ENCODE measurements at places on chromosomes 13 and 19.

DNA sequence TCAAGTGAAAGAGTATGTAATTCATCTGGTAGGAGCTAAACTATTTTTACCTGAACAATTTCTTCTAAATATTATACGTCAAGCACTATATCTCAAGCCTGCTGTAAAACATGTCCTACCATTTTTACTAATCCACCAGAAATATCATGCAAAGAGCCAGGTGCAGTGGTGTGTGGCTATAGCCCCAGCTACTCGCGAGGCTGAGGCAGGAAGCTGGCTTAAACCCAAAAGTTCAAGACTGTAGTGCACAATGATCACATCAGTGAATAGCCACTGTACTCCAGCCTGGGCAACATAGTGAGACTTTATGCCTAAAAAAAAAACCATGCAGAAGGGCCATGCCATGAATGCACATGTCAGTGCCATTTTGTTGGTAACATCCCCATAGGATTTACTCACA lies 20.7 kb upstream of the CLN5 start:
- DNase-seq = no peak

DNA sequence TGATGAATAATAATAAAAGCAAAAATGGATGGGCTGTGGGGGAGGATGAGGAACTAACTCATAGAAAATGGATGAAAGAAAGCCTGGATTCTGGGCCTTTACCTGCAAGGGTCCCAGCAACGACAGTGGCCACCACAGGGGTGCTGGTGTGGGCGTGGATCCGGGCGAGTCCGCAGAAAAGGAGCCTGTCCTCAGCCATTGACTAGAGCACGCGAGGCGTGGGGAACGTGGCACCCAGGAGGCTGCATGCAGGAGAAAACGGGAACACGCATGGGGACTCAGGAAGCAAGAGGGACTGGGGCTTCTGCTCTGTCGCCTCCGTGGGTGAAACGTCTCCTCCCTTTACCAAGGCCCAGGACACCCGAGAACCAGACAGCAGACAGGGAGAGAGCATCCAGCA lies 25.8 kb upstream of the DPRX start:
- no peak for DNase-seq

DNA sequence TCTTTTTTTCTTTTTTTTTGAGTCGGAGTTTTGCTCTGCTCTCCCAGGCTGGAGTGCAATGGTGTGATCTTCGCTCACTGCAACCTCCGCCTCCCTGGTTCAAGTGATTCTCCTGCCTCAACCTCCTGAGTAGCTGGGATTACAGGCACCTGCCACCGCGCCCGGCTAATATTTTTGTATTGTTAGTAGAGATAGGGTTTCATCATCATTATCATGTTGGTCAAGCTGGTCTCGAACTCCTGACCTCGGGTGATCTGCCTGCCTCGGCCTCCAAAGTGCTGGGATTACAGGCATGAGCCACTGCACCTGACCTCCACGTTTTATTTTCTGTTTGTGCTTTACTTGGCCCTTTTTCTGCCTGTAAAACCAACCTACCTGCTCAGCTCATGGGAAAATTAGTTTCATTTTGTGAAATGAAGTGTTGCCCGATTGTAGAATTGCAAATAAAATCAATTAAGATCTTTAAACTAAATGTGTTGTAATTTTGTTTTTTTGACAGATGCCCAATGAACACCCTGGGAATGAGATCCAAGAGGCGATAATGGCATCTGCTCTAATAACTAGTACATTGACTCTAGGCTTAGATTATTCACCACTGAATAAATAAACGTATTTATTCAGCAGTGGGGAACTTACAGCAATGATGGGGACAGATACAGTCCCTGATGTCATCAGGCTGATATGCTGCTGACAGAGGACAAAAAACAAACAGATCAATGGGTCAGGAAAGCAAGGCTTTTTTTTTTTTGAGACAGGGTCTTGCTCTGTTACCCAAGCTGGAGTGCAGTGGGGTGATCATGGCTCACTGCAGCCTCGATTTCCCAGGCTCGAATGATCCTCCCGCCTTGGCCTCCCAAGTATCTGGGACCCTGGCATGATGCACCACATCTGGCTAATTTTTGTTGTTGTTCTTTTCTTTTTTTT lies 2.2 kb upstream of the RAB11B start:
- no peak for DNase-seq

- DNase-seq = no peak
Measured at GRCh38 chr13:23212671-23213070, 31.9 kb downstream of the SGCG start.

DNA sequence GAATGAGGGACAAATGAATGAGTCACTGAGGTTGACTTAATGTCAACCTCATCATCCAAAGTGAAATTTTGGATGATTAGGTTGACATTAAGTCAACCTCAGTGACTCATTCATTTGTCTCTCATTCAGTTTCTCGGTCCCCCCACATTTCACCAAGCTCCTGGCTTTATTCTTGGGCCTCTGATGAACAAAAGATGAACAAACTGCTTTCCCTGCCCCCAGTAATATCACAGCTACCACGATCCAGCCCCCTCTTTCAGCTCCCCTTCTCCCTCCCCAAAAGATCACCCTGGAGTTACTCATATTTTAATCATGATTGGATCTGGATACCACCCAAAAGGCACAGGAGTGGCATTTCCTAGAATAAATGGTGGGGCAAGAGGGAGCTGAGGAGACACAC lies 10.8 kb downstream of the CEACAM18 start:
- DNase-seq = no peak

GRCh38 chr13:26473571-26474230 lies 83.8 kb upstream of the WASF3 start:
- DNase-seq = no peak

GRCh38 chr13:49057176-49057575 lies 81.5 kb downstream of the FNDC3A start:
- no peak for DNase-seq

GRCh38 chr19:3178377-3178972 lies at the start of gene S1PR4:
S1PR4 (plus strand) TSS chr19:3178769; CDS start chr19:3178793, 24 bp downstream.
- DNase-seq = no peak

DNA sequence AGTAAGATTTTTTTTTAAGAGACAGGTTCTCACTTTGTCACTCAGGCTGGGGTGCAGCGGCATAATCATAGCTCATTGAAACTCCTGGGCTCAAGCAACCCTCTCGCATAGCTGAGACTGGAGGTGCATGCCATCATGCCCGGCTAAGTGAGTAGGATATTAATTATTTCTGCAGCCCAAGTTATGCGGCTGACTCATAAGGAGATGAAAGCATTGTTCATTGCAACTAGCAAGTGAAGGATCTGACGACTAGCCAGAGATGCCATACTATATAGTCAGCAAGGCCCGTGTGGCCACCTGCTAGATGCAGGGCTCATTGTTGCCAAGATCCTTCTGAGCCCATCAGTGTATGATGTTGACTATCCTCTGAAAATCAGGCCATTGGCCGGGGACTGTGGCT lies 45.2 kb downstream of the ABCC4 start:
- DNase-seq = peak; percentile 92

DNA sequence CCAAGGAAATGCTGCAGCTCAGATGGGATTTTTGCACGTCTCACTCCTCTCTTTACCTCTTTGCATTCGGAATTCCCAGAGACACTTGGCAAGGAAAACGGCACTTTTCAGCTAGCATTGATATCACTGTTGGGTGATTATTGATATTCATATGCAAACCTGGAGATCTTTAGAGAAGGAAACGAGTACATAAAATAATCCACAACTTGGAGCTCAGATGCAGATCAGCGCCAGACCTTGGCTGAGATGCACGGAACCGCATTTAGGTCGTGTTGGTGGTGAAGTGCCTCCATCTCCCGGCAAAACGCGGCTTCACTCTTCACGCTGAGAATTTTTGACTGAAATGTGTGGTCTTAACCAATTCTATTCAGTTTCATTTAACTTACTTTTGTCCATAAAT lies 77.2 kb upstream of the ARHGEF7 start:
- DNase-seq = no peak

DNA sequence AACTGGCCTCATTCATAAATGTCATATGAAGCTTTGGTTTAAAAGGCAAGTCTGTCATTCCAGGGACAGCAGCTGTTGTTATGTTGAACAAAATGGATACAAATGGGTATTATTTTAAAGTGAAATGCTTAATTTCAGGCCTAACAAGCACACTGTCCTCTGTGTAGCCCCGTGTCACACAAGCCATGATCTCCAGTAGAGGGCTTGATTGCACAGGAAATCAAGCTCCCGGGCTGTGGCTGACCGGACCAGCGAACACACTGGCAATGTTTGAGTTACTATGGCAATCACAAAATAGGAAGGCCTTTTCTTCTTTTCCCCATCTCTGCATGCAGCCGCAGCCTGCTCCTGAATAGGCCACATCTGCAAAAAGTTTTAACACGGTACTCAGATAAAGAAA lies 64.0 kb upstream of the GSX1 start:
- peak; percentile 2 for DNase-seq

DNA sequence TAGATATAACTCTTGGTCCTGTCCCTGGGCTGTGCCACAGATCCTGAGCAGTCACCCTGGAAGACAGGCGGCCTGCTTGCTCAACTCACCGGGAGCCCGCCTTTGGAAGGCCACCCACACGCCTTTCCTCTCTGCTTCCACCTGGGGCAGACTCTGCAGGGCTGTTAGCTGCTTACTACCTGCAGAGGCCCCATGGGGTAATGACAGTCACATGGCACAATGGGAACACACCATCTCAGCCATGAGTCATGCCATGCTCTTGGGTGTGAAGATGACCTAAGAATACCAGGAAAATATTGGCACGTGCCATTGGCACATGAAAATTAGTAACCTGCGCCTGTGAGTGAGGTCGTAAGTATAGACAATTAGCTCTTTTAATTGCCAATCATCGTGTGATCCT lies 108.6 kb downstream of the COL4A2 start:
- no peak for DNase-seq

DNA sequence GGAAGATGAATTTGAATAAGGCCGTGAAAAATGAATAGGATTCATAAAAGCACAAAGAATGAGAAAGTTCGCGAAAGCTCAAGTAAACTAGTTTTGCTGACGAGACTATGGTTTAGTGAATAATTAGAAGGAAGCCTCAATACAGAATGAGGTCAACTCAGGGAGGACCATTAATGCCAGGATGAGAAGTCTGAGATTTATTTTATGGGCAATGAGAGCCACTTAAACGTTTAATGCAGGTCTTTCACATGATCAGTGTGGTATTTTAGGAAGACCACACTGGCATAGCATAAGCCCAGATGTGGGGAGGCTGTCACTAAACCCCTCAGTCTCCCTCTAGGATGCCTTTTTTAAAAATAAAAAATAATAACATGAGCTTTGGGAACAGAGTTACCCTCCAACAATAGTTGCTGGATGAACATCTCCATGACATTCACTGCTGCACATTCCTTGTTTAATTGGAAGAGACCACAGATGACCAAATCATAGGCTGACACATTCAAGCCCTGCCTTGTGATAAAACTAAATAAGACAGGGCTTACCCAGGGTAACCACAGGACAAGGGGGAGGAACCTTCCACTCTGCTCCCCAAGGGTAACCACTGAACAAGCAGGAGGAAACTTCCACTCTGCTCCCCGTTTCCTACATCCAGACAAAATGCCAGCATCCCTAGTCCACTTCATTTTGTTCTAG lies 43.6 kb upstream of the LSM14A start:
- no peak for DNase-seq

- DNase-seq = no peak
Measured at GRCh38 chr19:35673121-35673804, 6.9 kb downstream of the UPK1A start.

GRCh38 chr13:110214637-110215036 lies 92.3 kb downstream of the COL4A1 start:
- no peak for DNase-seq

GRCh38 chr19:31668921-31669320 lies 319.7 kb upstream of the TSHZ3 start:
- no peak for DNase-seq

DNA sequence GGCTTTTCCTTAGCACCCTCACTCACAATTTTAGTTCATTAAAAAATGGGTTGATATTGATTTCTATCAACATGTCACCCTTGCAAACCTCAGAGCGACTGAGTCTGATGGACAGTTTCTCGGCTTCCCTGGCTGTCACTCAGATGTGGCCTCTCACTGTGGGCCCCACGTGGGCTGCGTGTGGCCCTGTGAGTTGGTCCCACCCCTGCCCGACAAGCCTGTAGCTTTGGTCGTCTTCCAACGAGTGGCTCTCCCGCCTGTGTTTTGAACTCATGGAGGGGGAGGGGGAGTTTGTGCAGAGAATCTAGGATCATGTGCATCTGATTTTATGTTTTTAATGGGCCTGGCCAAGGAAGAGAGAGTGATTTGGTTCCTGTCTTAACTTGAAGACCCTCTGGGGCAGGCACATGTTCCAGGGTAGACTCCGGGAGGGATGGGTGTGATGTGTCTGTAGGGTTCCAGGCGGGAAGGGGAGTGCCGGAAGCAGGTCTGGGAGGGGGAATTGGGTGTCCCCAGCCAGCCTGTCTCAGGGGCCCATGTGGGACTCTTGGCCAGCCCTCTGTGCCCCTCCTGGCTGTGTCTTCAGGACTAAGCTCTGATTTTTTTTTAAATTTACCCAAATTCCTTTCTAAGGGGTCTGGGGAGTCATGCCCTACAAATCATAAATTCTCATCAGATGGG lies 18.9 kb downstream of the ATP11A start:
- DNase-seq = no peak

DNA sequence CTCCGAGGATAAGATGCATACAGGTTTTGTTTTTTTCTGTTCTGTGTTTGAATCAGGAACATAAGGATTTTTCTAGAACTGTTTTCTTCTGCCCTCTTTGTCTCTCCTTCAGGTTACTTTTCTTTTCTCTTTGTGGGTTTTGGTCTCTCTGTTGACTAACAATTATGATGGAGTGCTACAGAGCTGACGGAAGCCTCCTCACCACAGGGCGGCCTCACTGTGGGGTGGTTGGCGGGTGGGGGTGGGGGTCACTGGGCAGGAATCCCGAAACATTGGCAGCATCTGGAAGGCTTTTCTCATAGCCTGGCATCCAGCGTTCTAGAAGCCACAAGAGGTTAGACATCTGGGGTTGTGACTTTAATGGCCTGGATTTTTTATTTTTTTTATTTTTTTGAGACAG lies 12.0 kb upstream of the MATK start:
- DNase-seq = no peak

GRCh38 chr19:512547-513365 lies 5.5 kb downstream of the TPGS1 start:
- no peak for DNase-seq

DNA sequence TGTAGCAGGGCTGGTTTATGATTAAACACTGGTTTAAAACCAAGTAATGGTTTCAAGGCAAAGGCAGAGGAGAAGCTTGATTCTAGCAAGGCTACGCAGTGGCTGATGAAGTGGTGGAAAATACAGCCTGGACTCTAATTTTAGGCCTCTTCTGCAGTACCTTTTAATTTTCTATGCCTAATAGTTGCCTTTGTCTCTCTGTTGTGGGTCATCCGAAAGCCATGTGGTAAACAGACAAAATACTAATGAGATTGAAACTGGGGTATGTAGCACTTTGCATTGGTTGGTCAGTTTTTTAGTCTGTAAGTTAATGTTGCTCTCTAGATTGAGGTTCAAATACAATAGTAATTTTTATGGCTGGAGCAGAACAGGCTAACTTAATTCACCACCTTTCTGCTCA lies 3.3 kb downstream of the LMO7 start:
- no peak for DNase-seq

- DNase-seq = peak; percentile 22
Measured at GRCh38 chr19:10915130-10916091, 13.0 kb downstream of the YIPF2 start.

- DNase-seq = no peak
Measured at GRCh38 chr19:11554160-11554559, 4.9 kb downstream of the ELOF1 start.
